ENCODE measurements at places on chromosomes 7 and 10. TPM values are rescaled to one million over a fixed set of nuclear protein-coding genes. Genes with fewer than 3 reads are reported as not detected.

DNA sequence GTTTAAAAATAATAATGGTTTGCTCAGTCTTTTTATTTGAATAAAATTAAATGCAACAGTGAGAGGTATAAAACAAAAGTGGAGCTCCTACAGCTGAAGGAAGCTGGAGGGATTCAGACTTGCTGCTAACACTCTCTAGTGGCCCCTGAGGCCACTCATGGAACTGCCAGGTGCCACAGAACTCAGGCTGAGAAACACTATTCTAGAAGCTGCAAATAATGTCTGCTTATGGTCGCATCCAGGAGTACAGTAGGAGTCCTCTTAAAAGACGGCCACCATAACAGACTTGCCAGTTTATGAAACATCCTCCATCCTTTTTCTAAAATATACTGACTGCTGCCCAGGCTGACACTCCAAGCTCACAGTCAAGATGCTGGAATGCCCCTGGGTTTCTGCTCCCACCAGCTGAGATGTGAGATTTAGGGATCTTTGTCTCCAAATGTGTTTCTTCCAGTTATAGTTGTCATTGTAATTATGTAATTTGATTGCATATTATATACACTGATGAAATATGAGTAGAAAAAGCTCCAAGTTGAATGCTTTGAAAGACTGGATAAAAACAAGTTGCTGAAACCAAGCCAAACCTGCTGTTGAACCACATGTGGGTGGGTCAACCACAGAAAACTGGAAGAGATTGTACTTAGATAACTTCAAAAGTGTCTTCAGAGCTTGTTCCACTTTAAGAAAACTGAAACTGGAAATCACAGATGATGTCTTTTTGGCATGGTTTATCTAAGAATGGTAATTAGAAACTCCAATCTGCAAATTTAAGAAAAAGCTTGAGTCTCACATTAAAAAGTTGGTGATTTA is 213.7 kb upstream of the AOAH start:
- DNase-seq, result no peak

DNA sequence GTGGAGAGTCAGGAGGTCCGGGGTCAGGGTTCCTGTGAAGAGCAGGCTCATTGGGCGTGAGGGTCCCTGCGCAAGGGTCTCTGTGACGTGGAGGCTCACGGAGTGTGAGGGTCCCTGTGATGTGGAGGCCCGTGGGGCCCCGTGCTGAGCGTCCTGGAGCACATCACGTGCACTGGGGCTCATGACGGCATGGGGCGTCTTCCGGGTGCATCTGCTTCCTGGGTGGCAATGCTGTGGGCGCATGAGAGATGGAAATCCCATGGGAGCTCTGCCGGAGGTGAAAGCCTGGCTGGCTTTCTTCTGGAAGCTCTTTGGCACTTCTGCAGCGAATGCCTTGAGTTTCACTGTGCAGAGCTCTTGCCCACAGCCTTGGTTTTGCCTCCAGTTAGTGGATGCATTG is 71.4 kb downstream of the WDR37 start:
- no peak for DNase-seq

DNA sequence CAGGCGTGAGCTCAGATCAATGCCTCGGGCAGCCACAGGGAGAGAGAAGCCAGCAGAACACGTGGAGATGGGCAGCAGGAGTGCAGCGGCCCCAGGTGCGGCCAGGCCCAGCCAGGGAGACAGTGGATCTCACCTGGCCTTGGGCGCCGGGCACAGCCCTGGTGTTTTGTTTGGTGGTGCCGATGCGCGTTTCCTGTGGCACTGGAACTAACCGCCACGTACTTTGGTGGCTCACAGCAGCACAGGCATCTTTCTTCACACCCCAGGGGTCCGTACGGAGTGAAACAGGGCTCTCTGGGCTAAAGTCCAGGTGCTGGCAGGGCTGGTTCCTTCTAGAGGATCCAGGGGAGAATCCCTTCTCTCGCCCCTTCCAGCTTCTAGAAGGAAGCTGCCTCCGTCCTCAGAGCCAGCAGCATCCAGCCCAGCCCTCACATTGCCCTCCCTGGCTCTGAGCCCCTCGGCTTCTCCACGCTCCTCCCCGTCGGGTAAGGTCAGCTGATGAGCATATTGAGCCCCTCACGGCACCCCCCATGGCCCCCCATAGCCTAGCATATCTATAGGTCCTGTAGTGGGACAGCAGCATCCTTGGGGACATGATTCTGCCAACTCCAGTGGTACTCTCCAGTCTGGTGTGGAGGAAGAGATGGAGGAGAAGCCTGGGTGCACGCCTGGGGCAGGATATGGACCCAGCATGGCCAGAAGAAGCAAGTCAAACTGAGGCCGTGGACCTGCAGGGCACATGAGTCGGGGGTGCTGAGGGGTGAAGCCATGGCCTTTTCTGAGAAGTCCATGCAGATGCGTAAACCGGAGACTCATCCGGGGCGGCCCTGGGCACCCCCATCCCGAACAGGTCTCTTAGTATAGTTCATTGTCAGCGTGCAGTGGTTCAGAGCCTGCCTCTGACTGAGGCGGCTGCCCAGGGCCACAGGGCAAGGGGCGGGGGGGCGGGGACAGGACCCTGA is 43.4 kb upstream of the PPP2R2D start:
- no peak for DNase-seq

The TFR2 gene
- total RNA-seq, result 5.1 TPM

GRCh38 chr10:61791216-61791615 is 110.3 kb upstream of the ARID5B start:
- no peak for DNase-seq

- no peak for DNase-seq
These were observed 256.3 kb upstream of the MAGI2 start for GRCh38 chr7:79709574-79710409.

The MSS51 gene
- 1.6 TPM for total RNA-seq

The CFAP69 gene
- total RNA-seq, result 0.25 TPM

The NUTM2E gene
- total RNA-seq, result not detected

The ASB4 gene
- not detected for total RNA-seq
